T-helper 17 cell (primary cell): ENCODE measurements at places on chromosomes 2 and 18.

GRCh38 chr2:200130762-200131166 is 175.4 kb downstream of the MAIP1 start:
- no peak for DNase-seq

- DNase-seq, result no peak
Measured at GRCh38 chr18:68399721-68400120, 315.2 kb downstream of the TMX3 start.

DNA sequence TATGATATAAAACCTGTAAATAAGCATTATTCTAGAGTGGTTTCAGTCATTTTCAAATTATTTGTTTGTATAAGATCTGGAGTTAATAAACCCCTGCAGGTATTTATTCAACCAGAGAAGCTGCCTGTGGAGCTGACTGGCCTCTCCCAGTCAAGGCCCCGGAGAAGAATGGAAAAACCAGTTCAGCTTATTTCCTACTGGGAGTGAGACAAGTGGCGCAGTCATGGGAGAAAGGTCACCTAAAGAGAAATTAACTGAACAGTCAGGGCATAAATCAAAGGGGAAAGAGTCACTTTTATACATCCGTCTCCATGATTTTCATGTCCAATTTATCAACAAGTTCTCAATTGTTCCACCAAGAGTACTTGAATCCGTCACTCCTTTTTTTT is 240.9 kb downstream of the RNF152 start:
- no peak for DNase-seq

DNA sequence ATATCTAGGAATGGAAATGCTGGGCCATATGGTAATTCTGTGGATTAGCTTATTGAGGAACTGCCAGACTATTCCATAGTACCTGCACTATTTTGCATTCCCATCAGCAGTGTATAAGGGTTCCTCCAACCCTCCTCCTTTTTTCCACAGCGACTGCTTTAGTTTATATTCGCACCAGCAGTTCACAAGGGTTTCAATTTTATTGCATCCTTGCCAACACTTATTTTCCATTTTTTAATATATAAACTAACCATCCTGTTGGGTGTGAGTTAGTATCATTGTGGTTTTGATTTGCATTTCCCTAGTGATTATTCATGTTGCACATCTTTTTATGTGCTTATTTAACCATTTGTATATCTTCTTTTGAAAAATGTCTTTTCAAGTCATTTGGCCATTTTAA is 67.0 kb downstream of the NAT8 start:
- no peak for DNase-seq

DNA sequence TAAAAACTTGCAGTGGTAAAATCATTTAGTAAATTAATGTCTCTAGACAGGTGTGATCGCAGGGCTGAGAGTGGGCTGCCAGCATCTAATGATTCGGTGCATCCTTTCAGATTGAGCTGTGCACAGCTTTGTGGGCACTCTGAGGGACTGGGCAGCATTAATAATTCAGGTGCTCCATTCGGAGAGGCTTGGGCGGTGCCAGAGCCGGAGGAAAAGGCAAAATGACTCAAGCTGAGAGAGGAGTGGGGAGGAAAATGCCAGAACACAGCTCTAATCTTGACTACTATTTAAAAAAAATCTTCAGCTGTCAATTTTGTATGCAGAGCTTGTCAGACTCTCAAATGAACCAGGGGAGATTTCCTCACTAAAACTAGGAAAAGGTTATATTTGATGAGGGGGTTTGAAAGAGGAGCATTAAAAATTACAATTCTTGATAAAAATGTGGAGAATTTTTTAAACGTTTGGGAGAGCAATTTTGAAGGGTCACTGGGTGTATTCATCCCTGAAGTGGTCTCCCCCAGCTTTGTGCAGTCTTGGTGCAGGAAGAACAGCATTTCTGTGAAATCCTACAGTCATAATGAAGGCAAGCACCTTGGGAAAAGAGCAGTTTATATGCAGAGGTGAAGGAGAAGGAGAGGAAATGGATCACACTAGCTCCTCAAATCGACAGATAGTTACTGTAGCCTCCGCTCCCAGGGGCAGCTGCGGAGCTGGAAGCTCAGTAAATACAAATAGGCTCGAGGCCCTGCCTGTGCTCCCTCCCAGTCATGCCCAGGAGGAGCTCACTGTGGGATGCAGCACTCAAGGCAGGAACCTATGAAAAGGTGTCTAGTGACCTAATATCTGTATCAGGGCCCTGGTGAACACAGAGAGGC is 535.4 kb upstream of the RAB6C start:
- no peak for DNase-seq

DNA sequence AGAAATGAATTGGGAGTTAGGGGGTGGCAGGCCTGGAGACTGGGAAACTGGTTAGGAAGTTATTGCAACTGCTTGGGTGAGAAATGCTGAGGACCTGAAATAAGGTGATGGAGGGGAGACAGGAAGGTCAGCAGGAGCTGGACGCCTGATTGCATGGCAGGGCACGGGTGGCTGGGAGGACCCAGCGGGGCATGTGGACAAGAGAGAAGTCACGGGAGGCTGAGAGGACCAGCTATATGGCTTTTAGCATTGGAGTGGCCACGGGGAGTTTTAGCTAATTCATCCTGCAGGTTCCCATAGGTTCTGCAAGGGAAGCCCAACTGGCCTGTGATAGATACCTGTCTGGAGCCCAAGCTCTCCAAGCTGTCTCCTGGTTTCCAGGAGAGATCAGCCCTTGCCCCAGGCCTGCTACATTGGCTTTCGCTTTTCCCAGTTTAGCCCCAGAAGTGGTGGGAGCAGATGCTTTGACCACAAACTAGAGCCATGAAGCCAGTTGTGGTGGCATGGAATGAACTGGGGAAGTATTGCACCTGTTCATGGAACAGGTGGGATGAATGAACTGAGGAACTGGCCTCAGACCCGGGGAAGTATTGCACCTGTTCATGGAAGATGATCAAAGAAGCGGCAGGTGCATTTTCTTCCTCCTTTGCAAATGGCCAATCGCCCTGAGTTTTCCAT is 93.6 kb upstream of the TAF1B start:
- no peak for DNase-seq

DNA sequence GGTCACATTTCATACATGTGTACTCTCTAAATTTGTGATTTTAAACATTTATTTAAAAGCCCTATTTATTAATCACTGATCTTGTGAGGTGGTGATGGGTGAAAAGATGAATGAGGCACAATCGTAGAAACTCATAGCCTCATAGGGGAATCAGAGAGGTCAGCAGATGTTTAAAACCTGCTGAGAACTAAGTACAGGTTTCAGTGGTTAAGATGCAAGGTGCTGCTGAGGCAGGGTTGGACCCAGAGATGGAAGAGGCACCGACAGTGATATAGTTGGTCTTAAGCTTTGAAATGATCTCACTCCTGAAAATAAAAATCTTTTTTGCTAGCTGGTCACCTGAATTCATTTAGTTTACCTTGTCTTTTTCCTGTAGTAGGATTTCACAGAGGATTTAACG is 49.6 kb downstream of the LINC00305 start:
- no peak for DNase-seq

- no peak for DNase-seq
Measured at GRCh38 chr2:237131749-237132533, 46.3 kb downstream of the COPS8 start.

- no peak for DNase-seq
Measured at GRCh38 chr2:49359721-49360406, 205.5 kb upstream of the FSHR start.

- no peak for DNase-seq
Measured at GRCh38 chr18:7871560-7872456, 304.7 kb downstream of the PTPRM start.

DNA sequence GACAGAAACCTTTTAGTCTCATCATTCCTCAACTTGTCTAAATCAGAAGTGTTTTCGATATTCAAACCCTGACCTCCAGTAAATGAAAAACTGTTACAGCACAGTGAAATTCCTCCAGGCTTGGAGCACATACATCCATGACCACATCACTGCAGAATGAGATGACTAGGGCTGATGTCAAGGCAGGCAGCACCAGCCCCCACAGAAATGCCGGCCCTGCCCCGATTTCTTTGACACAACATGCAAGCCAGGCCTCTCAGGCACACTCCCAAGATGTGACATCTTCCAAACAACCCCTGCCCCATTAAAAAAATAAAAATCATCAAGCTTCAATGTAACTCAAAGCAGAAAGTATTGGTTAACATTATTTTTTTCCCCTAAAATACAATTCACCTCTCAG is 103.3 kb downstream of the CTAGE1 start:
- DNase-seq, result no peak

GRCh38 chr2:163664610-163665009 is 71.2 kb downstream of the FIGN start:
- no peak for DNase-seq

DNA sequence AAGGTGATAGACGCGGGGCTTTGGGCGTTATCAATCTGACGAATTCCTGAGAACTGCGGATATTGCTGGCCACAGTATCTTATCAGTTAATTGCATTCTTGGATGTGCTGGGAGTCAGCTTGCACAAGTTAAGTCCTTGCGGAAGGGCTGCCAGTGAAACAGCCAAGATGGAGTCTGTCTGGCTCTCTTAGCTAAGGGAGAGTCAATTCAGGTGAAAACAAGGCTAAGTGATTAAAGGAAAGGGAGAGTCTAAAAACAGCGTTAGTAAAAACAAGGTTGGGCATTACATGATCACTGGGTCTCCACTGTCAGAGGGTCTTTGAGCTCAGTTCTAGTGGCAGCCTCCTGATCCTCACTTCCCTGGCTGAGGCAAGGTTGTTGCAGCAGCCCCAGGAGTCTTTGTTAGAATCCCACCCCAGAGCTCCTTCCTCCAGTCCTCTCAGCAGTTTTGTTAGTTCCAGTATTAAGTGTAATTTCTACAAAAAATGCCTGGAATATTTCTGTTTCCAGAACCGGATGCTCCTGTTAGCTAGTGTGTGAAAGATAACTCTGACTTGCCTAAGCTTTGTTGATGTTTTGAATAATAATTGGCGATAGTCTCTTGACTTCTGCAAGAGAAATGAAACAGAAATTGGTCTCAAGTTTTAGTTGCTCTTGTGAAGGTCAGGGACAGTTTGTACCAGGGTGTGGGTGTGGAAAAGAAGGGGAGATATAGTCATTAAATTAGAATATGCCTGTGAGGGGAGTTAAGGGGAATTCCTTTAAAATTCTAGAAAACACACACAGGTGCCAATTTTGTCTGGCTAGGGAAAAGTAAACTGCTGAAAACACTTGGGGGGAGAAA is 10.6 kb downstream of the CFLAR start:
- no peak for DNase-seq

DNA sequence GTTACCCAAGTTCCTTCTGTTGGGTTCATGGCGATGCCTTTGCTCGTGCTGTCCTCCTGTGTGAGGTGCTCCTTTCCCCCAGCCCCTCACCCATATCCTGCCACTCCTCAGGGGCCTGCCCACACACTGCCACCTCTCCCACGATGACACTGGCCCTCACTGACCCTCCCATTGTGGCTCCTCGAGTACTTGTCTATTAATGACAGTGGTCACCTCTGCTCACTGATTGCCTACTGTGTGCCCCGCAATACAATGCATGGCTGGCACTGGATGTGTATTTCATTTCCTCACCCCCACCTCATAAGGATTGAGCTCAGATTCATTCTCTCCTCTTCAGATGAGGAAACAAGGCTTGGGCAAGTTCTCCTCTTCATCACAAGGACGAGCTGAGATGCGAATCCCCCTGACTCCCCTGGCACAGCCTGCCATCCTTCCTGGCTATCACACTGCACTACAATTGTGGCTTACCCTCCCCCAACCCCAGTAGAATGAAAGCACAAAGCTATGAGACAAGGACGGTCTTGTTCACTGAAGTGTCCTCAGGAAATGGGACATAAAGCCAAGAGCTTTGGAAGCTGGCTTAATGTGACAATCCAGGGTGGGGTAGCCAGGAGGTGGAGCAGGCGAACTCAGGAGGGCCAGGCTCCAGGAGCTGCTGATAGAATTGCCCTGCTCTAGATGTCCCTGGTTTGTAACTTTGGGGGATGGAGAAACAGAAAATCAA is 93.9 kb upstream of the RAB12 start:
- no peak for DNase-seq

- DNase-seq, result no peak
Measured at GRCh38 chr18:22325396-22325795, 92.3 kb downstream of the CTAGE1 start.

DNA sequence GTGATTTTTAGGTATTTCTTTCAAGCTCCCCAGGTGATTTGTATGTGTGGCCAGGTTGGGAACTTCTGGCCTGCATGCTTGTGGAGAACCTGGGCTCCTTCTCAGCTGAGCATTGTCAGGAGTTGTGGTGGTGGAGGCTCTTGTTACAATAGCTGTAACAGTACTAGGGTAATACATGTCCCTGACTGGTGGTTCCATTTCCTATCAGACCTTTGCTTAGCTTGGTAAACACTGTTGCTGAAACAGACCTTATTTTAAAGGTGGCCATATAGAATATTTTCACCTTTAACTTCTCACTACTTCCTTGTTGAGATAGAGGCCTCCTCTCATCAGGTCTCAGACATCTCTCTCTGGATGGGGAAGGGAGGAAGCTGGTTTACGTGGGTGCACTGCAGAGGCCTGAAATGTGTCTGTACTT is 79.2 kb downstream of the SETBP1 start:
- DNase-seq, result no peak

DNA sequence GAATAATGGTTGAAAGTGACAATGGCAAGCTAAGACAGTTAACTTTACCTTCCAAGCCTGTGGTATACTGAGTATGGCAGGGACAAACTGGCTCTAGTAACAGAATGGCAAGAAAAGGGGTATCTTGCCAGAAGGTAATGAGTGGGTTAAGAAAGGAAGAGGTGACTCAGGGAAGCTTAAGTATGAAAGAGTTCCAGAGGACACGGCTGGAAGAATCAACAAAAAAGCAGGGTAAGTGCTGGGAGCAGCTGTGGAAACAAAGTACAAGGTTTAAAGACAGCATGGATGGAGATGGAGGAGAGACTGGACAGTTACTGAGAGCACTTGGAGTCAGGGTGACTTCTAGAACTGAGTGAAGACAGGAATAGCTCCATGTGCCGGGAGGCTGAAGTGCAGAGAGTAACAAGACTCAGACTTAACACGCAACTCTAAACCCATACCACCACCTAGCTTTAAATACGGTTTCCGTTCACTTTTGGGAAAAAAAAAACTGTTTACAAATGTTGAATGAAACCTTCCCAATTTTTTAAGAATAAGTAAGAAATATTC is 69.0 kb downstream of the REV1 start:
- DNase-seq, result no peak
